NCI-H1417 (cell line): ENCODE measurements at places on chromosomes 4 and X.

DNA sequence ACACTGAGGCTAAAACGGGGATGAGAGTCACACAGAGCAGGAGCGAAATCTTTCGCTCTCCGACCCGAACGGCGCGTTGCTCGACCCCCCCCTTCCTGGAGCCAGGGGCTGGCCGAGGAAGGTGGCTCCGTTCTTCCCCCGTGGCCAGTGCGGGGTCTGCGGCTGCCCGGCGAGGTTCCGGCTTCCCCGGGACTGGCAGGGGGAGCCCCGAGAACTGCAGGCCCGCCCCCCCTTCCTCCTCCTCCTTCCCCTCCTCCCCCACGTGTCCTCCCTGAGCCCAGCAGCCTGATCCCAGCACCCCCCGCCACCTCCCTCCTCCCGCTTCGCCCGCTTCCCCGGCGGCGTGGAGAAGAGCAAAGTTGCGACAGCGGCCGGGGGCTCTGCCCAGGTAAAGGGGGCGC, 2.4 kb upstream of the BCORL1 start:
- no peak for DNase-seq

- no peak for DNase-seq
Measured at GRCh38 chr4:2698951-2699505, 57.1 kb downstream of the TNIP2 start.

- peak; percentile 6 for DNase-seq
Measured at GRCh38 chr4:156378033-156378665, 424.5 kb upstream of the CTSO start.

GRCh38 chrX:135307171-135307570, 2.1 kb upstream of the ETDC start:
- no peak for DNase-seq

- DNase-seq, result no peak
Measured at GRCh38 chrX:136588036-136588435, 56.0 kb downstream of the VGLL1 start.

DNA sequence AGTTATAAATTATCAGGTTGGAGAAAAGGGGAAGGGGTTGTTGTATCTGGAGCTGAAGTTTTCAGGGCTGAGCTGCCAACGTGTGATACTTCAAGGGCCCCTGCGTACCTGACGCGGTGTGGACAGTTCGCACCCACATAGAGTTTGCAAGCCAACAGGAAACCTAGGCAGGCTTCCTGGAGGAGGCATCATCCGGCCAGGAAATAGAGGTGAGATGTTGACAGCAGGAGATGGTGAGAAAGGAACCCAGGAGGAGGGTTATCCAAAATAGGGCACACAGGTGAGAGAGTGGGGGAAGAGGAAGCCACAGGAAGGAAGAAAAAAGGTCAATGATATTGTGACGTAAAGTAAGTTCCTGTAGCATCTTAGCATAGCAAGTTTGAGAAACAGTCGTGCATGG, 127.2 kb downstream of the DHRSX start:
- DNase-seq, result no peak

GRCh38 chrX:136627409-136627808, 20.5 kb upstream of the CD40LG start:
- no peak for DNase-seq

DNA sequence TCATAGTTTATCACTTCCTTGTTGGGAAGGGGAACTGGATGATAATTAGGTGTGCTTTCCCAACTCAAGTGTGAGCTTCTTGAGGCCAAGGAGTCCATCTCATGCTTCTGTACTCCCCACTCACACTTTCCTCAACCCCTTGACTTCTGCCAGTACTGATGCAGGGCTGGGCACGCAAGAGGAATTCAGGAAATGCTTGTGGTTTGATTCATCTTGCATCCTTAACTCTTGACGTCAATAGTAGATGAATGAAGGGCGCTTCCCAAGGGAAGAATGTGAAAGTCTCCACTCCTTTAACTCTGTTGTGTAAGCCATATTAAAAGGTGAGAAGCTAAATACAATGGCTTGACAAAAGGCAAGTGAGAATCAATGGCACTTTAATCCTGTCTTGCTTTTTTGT, 101.8 kb downstream of the AGTR2 start:
- no peak for DNase-seq

DNA sequence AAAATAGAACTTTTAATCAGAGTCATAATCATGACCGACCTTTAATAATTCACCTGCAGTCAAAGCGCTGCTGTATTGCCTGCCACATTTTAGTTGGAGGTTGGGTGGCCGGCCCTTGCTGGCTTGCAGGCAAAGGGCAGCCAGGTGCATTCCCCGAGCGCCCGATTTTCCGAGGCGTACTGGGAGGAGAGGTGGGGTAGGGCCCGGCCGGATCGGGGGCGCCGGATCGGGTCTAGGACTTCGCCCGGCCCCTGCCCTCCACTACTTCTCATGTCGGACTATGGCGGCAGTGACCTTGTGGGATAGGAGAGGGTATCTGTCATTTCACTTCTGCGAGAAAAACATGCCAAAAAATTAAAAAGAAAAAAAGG, 2.5 kb upstream of the RS1 start:
- no peak for DNase-seq

GRCh38 chrX:133085785-133086184, 11.1 kb downstream of the USP26 start:
- no peak for DNase-seq

DNA sequence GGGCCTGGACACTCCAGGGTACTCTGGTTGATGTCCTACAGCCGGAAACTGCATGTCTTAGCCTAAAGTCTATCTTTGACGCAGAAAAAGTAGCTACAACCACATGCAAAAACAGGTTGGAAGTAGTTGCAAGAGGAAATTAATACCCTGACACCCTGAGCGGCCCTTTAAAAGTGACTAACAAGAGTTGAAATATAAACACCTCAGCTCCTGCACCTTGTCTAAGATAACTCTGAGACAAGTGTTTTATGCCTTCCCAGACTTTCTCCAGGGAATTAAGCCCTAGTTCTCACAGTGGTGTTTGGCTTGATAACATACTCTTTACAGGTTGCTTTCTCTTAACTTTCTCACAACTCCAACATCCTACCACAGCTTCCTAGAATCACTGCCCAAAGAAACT, 943.1 kb downstream of the DMD start:
- DNase-seq, result no peak

- DNase-seq, result no peak
Measured at GRCh38 chrX:126509923-126510322, 42.7 kb downstream of the DCAF12L1 start.

DNA sequence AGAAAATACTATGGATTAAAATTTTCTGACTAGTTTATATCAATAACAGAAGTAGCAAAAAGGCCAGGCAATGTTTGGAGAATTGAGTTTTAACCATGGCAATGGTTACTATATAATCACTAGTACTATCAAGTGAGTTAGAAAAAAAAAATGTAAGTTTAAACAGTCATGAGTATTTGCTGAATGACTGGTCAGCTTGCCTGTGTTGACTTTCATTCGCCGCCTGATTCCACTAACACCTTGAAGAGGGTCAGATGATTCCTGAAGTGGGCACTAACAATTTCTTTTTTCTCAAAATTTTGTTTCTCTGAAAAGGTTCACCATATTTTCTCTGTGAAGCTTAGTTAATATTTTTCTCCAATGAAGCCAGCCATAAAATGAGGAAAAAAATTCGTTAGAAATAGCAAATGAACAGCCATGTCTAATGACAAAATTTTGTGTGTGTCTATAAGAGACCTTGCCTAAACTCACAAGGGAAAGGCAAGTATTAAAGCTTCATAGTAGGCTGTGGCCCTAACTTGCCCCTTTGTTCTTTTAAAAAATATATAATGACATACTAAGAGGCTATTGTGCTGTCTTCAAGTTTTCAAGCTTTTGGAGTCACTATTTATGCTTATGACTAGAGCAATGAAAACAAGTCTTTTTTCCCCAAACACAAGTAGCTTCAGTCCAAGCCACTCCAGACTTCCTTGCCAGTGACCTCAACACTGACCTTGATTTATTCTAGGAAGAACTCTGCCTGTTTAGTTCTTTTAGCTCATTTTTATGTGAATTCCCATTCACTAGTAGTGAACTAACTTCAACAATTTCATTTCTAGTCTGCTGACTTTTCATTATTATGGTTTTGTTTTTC, 18.4 kb upstream of the FHDC1 start:
- DNase-seq, result no peak

- DNase-seq, result no peak
Measured at GRCh38 chr4:95606739-95607138, 58.0 kb upstream of the UNC5C start.

GRCh38 chr4:74661427-74662201, 132.7 kb downstream of the BTC start:
- DNase-seq, result no peak

- no peak for DNase-seq
Measured at GRCh38 chr4:123443401-123444289, 47.0 kb downstream of the SPRY1 start.

GRCh38 chr4:7771541-7772507, 167.8 kb downstream of the AFAP1 start:
- DNase-seq, result no peak

- no peak for DNase-seq
Measured at GRCh38 chrX:70636218-70636617, 191.6 kb downstream of the DLG3 start.

DNA sequence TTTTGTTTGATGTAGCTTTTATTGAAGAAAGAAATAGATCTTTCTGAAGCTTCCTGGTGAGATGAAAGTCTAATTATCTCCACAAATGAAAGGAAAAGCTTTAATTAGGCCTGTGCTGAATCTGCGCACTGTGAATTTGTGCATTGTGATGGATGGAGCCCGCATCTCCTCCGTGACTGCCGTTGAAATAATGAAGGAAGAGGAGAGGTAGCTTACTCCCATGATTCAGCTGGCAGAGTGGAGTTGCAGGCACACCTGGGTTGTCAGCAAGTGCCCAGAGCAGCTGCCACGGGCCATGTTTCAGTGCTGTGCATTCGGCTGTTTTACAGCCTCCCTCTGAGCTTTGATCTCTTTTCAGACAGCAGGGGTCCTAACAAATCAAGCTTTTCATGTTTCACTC, 735.3 kb upstream of the TENM3 start:
- peak; percentile 91 for DNase-seq

DNA sequence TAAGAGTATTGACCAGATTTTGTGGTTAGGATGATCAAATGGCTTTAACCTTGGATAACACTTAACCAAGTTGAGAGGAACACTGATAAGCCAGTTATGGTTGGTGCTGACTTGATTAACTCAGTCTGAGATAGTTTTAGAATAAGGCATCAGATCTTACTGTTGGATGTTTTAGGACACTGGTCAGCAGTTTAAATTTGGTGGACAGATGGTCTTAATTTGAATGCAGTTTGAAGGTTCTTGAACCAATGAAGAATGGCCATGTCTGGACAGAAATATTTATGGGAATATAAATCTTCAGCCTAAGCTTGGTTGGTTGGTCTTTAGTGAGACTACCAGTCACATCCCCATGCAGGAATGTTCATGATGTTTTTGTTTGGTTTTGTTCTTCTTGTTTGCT, 2.6 kb upstream of the GIMD1 start:
- no peak for DNase-seq

DNA sequence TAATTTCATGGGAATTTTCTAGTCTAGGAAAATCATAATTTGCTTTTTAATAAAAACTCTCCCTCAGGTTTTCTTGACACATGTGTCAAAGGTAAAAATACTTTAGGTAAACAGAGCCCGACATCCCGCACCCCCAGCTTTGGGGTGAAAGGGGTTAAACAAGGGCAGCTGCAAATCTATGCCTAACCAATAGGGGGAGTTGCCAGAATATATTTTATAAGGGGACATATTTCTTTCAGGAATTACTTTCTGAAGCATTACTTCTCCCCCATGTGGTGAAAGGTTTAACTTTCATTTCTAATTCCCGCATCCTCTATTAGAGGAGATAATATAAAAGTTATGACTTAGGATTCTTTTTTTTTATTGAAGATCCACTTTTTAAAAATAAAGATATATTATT, 53.9 kb upstream of the HEPH start:
- DNase-seq, result no peak

- no peak for DNase-seq
Measured at GRCh38 chr4:128986908-128987307, 106.4 kb downstream of the SCLT1 start.

DNA sequence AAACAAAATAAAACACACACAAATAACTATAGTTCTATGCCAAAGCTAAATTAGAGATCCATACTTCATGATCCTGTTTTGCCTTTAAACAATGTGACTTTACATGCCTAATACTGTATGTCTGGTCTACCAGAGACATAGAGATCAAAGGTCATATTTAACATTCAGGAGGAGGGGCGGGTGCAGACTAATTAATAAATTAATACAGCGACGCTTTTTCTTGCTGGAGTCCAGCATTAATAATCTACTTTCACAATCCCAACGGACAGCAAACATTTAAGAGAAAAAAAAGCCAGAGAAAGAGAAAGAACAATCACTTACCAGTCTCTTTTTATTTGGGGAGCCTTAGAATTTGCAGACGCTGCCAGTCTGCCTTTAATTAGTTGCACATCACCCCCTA, 509 bp downstream of the CXXC4 start:
- no peak for DNase-seq

GRCh38 chr4:8350841-8351461, 81.4 kb downstream of the HTRA3 start:
- DNase-seq, result no peak

DNA sequence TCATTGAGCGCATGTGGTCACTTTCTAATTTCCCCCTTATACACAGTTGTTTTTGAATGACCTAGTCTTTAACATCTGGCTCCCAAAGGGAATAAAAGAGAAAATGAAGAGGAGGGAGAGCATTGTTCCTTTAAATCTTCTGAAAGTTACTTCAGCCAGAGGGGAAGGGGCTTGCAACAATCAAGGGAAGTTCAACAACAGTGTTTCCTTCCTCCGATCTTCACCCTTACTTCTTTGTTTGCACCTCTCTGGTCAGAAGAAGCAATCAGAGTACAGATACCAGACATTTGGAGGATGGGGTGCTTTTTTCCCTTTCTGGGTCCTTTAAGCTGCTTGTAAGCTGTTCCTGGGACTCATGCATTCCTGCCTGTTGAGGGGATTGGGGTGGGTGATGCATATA, 125.4 kb downstream of the TBC1D19 start:
- DNase-seq, result no peak

GRCh38 chrX:48540028-48540375, 488 bp downstream of the TBC1D25 start:
- no peak for DNase-seq

DNA sequence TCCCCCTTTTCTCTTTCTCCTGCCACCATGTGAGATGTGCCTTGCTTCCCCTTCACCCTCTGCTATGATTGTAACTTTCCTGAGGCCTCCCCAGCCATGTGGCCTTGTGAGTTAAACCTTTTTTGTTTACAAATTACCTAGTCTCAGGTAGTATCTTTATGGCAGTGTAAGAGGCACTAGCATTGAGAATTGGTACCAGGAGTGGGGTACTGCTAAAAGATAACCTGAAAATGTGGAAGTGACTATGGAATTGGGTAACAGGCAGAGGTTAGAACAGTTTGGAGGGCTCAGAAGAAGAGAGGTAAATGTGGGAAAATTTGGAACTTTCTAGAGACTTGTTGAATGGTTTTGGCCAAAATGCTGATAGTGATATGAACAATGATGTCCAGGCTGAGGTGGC, 182.0 kb downstream of the CHM start:
- DNase-seq, result no peak
